ENCODE measurements at places on chromosomes 4 and X. TPM values are rescaled to one million over a fixed set of nuclear protein-coding genes. Genes with fewer than 3 reads are reported as not detected.

GRCh38 chr4:86926435-86927086 is 8.2 kb upstream of the AFF1 start:
- H3K27me3 ChIP-seq, result no peaks in the 10 kb centered on the region
- H3K36me3 ChIP-seq, result no peaks in the 10 kb centered on the region
- H3K4me1 ChIP-seq, result peaks cover 21% of the 10 kb centered on the region
- H3K27ac ChIP-seq, result peak overlapping the region; percentile 80

DNA sequence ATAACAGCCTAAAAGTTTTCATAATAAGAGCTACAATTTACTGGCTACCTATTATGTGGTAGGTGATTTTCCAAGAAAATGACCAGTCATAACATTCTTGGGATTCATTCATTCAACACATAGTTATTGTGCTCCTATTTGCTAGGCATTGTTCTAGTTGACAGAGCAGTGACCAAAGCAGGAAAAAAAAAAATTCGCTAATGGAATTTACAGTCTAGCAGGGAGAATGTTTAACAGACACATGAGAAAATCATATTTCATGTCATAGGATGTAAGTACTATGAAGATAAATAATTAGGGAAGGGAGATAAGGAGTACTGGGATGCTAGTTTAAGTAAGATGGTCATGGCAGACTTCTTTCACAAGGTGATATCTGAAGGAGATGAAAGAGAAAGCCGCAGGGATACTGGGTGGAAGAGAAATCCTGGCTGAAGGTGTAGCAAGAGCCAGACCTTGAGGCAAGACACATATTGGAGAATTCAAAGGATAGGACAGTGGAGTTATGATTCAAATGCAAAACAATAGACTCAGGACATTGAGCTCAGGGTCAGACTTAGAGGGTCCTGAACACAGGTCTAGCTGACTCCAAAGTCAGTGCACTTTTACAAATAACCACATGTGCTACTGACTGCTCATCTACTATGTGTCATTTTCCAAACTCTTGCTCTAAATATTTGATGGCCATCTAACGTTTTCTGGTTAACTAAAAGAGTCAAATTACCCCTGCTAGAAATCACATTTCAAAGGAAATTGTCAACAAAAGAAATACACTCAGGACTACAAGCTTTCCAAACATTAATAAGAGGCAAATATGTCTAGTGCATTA is 20.4 kb downstream of the SPCS3 start:
- no peaks in the 10 kb centered on the region for H3K36me3 ChIP-seq
- H3K27me3 ChIP-seq, result no peaks in the 10 kb centered on the region
- H3K4me1 ChIP-seq, result peaks cover 6% of the 10 kb centered on the region
- no peak overlapping the region for H3K27ac ChIP-seq
- no peak for DNase-seq

DNA sequence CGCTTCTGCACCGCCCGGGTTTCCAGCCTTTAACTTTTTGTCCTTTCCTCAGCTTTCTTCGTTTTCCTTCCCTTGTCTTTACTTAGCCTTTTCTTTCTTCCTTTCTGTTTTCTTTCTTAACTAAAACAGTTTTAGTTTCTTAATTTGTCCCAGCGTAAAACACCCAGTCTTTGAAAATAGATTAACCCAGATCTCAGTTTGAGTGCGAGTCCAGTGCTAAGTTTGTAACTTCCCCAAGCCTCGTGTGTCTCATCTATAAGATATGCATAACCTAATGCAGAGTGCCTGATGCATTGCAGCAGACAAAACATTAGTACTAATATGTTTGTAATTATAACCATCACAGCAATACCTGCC is 460 bp upstream of the GEMIN8 start:
- H3K4me3 ChIP-seq, result peak overlapping the region; percentile 77
- DNase-seq, result peak; percentile 29
- peak overlapping the region; percentile 98 for H3K27ac ChIP-seq
- no peaks in the 10 kb centered on the region for H3K36me3 ChIP-seq

PCDH11X gene
- not detected for total RNA-seq

GLRA3 gene
- not detected for total RNA-seq

GRCh38 chr4:25402521-25402920 is 25.5 kb downstream of the ANAPC4 start:
- no peaks in the 10 kb centered on the region for H3K27me3 ChIP-seq
- no peak overlapping the region for H3K27ac ChIP-seq
- no peak overlapping the region for H3K4me3 ChIP-seq
- no peak for DNase-seq

GRCh38 chr4:71444395-71444794 is 105.6 kb downstream of the SLC4A4 start:
- no peaks in the 10 kb centered on the region for H3K36me3 ChIP-seq
- no peak for DNase-seq
- H3K4me3 ChIP-seq, result no peak overlapping the region
- no peaks in the 10 kb centered on the region for H3K27me3 ChIP-seq
- peaks cover 5% of the 10 kb centered on the region for H3K4me1 ChIP-seq

DNA sequence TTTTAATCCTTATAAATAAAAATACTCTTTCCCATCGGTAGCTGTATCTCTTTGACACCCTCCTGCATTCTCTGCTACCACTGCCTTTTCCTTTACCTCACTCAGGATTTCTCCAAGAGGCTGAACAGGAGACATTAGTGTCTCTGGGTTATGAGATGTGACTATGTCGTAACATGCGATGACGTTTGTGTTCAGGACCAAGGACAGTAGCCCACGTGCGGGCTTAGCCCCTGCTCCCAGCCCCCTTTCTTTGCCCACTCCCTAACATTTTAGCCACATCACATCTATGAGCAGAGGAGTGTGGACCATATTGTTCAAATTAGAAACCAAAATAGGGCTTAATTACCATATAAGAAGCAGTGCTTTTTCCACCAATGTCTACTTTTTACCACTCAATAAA is 369.3 kb downstream of the FBXW7 start:
- no peak for DNase-seq
- peaks cover 8% of the 10 kb centered on the region for H3K4me1 ChIP-seq
- H3K27me3 ChIP-seq, result no peaks in the 10 kb centered on the region
- H3K4me3 ChIP-seq, result no peak overlapping the region
- no peak overlapping the region for H3K27ac ChIP-seq

GRCh38 chr4:6293097-6293445 is 23.4 kb downstream of the WFS1 start:
- H3K27ac ChIP-seq, result no peak overlapping the region
- no peak for DNase-seq
- H3K36me3 ChIP-seq, result no peaks in the 10 kb centered on the region
- no peaks in the 10 kb centered on the region for H3K4me1 ChIP-seq
- no peak overlapping the region for H3K4me3 ChIP-seq
- H3K27me3 ChIP-seq, result no peaks in the 10 kb centered on the region

DNA sequence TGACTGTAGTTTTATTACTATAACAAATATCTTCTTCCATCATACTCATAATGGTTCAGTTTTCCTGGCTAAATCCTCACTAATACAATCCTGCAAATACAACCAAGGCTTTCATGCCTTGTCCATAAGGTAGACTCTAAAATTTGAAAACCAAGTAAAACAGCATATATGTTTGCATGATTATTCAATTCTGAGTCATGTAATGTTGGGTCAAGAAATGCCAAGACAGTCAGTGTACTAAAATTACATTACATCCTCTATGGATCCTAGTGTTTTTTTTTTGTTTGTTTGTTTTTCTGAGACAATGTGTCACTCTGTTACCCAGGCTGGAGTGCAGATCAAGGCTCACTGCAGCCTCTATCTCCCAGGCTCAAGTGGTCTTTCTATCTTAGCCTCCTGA is 38.6 kb upstream of the TEX13D start:
- H3K27ac ChIP-seq, result peak overlapping the region; percentile 64
- H3K27me3 ChIP-seq, result no peaks in the 10 kb centered on the region
- H3K4me3 ChIP-seq, result no peak overlapping the region
- H3K36me3 ChIP-seq, result no peaks in the 10 kb centered on the region

DNA sequence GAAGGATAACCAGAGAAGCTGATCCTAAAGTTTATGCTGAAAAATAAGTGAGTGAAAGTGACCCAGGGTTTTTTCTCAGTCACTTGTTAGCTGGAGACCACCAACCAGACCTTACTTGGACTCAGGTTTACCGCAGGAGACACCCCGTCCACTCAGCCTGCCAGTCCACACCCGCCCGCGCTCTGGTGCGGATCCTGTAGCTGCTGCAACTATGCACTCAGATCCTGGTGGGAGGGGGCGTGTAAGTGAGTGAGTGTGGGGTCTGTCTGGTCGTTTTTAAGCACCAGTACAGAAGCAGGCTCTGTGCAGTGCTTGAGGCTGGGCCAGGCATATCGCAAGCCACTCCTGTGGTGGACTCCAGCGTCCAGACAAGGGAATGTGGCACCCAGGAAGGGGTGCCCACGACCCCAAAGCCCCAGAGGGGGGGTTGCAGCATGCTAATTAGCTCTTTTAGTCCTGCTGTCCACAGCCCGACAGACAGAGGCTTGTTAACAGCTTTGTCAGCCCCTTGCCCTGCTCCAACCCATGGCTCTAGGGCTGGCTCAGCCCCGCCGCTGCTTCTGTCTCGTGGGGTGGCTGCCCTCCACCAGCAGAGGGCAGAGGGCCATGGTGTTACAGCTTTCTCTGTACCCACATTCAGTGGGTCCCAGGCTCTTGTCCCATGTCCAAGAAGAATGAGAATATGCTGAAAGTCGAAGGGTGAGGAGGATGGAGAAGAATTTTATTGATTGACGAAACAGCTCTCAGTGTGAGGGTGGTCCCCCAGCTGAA is 40.4 kb upstream of the PPP1R2C start:
- no peaks in the 10 kb centered on the region for H3K27me3 ChIP-seq
- no peak overlapping the region for H3K27ac ChIP-seq

GRCh38 chrX:86121916-86122315 is 26.3 kb upstream of the DACH2 start:
- no peaks in the 10 kb centered on the region for H3K4me1 ChIP-seq
- no peaks in the 10 kb centered on the region for H3K27me3 ChIP-seq
- no peaks in the 10 kb centered on the region for H3K36me3 ChIP-seq
- no peak for DNase-seq

- no peaks in the 10 kb centered on the region for H3K36me3 ChIP-seq
- no peaks in the 10 kb centered on the region for H3K4me1 ChIP-seq
- no peaks in the 10 kb centered on the region for H3K27me3 ChIP-seq
- no peak overlapping the region for H3K27ac ChIP-seq
- H3K4me3 ChIP-seq, result no peak overlapping the region
These were observed 53.8 kb upstream of the ABCG2 start for GRCh38 chr4:88212253-88212561.

P2RY8 gene
- not detected for total RNA-seq

ZNF157 gene
- 0.07 TPM for total RNA-seq

PNMA5 gene
- total RNA-seq, result not detected

DNA sequence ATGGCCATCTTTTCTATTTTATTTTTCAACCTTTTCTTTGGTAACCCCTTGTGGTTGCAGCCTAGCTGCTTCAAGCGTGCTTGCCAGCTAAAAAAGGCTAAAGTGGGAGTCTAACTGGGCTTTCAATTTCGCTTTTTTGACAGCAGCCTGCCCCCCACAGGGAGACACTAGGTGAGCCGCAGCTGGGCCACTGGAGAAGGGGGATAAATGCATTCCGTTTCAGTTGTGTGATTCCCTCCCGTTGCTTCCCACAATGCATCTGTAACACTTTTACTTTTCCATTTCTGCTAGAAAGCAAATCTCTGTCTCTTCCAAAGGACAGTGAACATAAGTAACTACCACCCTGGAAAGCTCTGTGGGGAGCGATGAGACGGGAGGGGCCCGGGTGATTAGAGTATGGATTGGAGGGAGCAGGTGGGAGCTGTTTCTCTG is 86.3 kb upstream of the RAPGEF2 start:
- H3K4me1 ChIP-seq, result peaks cover 10% of the 10 kb centered on the region

DNA sequence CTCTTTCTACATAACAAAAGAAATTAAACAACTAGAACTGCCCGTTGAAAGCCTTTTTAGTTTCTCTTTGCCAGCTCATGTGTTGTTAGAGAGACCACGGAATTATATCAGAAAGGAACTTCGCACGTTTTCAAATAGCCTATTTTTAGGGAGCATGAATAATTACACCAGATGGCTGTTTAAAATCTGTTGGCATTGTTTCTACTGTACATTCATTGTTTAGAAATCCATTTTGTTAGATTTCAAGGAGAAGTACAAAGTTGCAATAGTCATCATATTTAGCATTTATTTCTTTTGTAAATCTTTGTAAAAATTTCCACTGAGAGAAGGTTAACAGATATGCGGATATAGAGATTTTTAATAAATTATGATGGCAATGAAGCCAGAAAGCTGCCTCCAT is 403.0 kb upstream of the HS3ST1 start:
- no peak for DNase-seq
- H3K36me3 ChIP-seq, result no peaks in the 10 kb centered on the region
- H3K4me1 ChIP-seq, result no peaks in the 10 kb centered on the region
- H3K4me3 ChIP-seq, result no peak overlapping the region
- no peak overlapping the region for H3K27ac ChIP-seq
- no peaks in the 10 kb centered on the region for H3K27me3 ChIP-seq

- DNase-seq, result no peak
- no peaks in the 10 kb centered on the region for H3K27me3 ChIP-seq
- H3K4me1 ChIP-seq, result no peaks in the 10 kb centered on the region
- H3K27ac ChIP-seq, result no peak overlapping the region
These were observed 39.0 kb downstream of the FAM53A start for GRCh38 chr4:1644891-1645657.

- H3K27me3 ChIP-seq, result no peaks in the 10 kb centered on the region
- no peak overlapping the region for H3K27ac ChIP-seq
- H3K4me1 ChIP-seq, result no peaks in the 10 kb centered on the region
- no peak for DNase-seq
- H3K36me3 ChIP-seq, result no peaks in the 10 kb centered on the region
- no peak overlapping the region for H3K4me3 ChIP-seq
These were observed 7.2 kb downstream of the CTSO start for GRCh38 chr4:155946486-155946885.

STS gene
- 3.3 TPM for total RNA-seq

CLGN gene
- total RNA-seq, result 7.9 TPM

- peaks cover 5% of the 10 kb centered on the region for H3K4me1 ChIP-seq
- no peaks in the 10 kb centered on the region for H3K36me3 ChIP-seq
- DNase-seq, result peak; percentile 32
- no peak overlapping the region for H3K27ac ChIP-seq
These were observed 38.6 kb downstream of the TSC22D3 start for GRCh38 chrX:107736781-107737531.

DNA sequence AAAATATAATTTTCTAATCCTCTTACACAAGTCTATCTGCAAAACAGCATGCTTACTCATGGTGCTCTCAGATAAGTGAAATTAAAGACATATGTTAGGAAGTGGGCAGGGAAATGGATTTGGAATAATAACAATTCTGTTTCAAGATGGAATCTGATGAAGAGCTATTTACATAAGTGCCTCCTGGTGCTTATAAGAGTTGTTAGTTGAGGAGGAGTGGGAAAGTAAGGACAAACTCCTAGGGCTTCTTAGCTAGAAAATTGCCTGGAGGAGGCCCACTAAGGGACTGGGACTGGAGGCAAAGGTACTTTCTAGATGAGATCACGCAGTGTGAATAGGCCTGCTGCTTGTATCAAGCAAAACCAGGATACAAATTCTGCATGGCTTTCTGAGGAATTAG is 939.8 kb downstream of the GLUD2 start:
- H3K27ac ChIP-seq, result no peak overlapping the region
- no peak overlapping the region for H3K4me3 ChIP-seq
- no peaks in the 10 kb centered on the region for H3K4me1 ChIP-seq
